ENCODE measurements at places on chromosomes 11 and 22. TPM values are rescaled to one million over a fixed set of nuclear protein-coding genes. Genes with fewer than 3 reads are reported as not detected.

DNA sequence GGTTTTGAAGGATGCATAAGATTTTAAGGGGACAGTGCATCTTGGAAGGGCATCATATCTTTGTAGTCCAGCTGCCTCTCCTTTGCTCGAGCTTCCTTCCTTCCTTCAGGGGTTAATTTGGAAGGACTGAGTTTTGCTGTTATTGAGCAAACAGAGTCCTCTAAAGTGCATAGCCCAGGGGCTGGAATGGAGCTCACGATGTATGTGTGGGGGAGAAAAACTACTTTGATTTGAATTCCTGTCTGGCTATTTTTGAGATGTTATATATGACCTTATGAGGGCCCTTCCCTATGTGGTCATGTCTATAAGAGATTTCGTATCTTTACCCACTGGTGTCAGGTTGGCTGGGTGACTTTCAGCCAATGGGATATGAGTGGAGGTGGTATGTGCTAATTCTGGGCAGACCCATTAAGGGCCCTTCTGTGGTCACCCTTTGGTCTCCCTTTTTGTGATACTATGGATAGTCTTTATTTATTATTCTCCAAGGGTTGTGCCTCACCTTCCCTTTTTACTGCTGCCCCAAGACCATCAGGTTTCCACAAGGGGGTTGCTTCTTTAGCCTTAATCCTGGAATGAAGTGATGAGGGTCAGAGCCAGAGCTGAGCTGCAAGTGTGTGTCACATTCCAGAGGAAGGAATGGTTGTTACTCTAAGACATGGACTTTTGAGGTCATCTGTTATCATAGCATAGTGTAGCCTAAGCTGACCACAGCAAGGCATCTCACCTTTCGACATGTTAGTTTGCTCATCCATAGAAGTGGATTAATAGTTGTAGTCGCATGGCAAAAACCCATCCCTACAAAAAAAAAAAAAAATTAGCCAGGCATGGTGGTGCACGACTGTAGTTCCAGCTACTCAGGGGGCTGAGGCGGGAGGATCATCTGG is 54.6 kb downstream of the LRRC74B start:
- no peaks in the 10 kb centered on the region for H3K27me3 ChIP-seq
- no peak overlapping the region for H3K27ac ChIP-seq
- no peaks in the 10 kb centered on the region for H3K36me3 ChIP-seq
- no peaks in the 10 kb centered on the region for H3K4me1 ChIP-seq
- no peak for DNase-seq

GRCh38 chr11:126978165-126978564 is 22.4 kb downstream of the KIRREL3 start:
- H3K36me3 ChIP-seq, result no peaks in the 10 kb centered on the region
- peak; percentile 62 for DNase-seq
- no peak overlapping the region for H3K27ac ChIP-seq
- no peaks in the 10 kb centered on the region for H3K27me3 ChIP-seq

GRCh38 chr11:8642196-8642841 is 40.1 kb downstream of the TRIM66 start:
- no peak overlapping the region for H3K4me3 ChIP-seq
- peaks cover 9% of the 10 kb centered on the region for H3K4me1 ChIP-seq
- no peaks in the 10 kb centered on the region for H3K27me3 ChIP-seq
- H3K27ac ChIP-seq, result no peak overlapping the region
- peaks cover 4% of the 10 kb centered on the region for H3K36me3 ChIP-seq

OTOG gene
- 0.86 TPM for total RNA-seq

ZNF408 gene
- 16.9 TPM for total RNA-seq

- no peaks in the 10 kb centered on the region for H3K27me3 ChIP-seq
- H3K27ac ChIP-seq, result no peak overlapping the region
- no peak for DNase-seq
- H3K4me3 ChIP-seq, result no peak overlapping the region
Observed at GRCh38 chr11:94597896-94598295, 30.7 kb downstream of the PIWIL4 start.

GRCh38 chr22:36052505-36052941 is 23.9 kb upstream of the RBFOX2 start:
- no peaks in the 10 kb centered on the region for H3K36me3 ChIP-seq
- no peak for DNase-seq
- H3K4me3 ChIP-seq, result no peak overlapping the region
- H3K27me3 ChIP-seq, result no peaks in the 10 kb centered on the region
- no peak overlapping the region for H3K27ac ChIP-seq

CHRM4 gene
- 1.0 TPM for total RNA-seq

- no peaks in the 10 kb centered on the region for H3K27me3 ChIP-seq
- no peaks in the 10 kb centered on the region for H3K36me3 ChIP-seq
- no peak overlapping the region for H3K4me3 ChIP-seq
- H3K27ac ChIP-seq, result no peak overlapping the region
Observed at GRCh38 chr11:13970986-13971385, 8.5 kb downstream of the SPON1 start.

GRCh38 chr11:39345834-39346442 is 2113.5 kb downstream of the LRRC4C start:
- peaks cover 4% of the 10 kb centered on the region for H3K4me1 ChIP-seq
- no peak for DNase-seq
- no peaks in the 10 kb centered on the region for H3K36me3 ChIP-seq
- H3K27ac ChIP-seq, result no peak overlapping the region
- H3K27me3 ChIP-seq, result no peaks in the 10 kb centered on the region

All from H9 (cell line).